ENCODE measurements at places on chromosomes 6 and 20. TPM values are rescaled to one million over a fixed set of nuclear protein-coding genes. Genes with fewer than 3 reads are reported as not detected.

TUBB1 gene
- not detected for total RNA-seq

DNA sequence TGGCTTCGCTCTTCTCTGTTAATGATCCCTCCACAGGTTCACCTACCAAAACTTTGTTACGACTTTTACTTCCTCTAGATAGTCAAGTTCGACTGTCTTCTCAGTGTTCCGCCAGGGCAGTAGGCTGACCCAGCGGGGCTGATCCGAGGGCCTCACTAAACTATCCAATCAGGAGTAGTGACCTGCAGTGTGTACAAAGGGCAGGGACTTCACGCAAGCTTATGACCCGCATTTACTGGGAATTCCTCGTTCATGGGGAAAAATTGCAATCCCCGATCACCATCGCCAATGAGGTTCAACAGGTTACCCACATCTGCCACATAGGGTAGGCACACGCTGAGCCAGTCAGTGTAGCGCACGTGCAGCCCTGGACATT, 771.4 kb upstream of the DEFB115 start:
- no peak for DNase-seq

SIRPA gene
- total RNA-seq = not detected

GRCh38 chr6:119308048-119308570, 41.5 kb downstream of the MAN1A1 start:
- DNase-seq = no peak

DNA sequence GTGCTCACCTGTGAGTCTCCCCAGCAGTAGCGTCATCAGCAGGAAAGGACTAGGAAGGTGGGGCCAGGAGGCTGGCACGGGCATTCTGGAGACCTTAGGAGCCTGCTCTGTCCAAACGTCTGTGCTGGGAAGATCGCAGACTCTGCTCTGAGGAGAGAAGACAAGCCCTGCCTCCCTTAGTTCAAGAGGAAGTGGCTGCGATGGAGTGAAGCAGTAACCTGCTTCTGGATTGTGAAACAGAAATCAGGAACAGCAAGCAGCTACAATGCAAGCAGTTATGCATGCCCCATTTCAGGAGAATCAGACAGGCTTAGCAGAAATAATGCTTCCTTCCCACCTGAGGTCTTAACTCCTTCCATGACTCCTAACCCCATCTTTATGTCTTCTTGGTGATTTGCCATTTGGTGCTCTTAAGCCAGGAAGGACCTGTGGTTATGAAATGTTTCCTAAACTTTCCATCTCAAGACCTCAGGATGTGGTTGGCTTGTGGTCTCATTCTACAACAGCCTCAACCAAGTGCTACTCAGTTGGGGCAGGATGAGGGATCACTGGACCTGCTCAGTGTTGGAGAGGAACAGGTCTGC, at the start of gene SIRPB1:
TSS of gene SIRPB1 (minus strand) at position 149 of the 584 bp plus-strand sequence. CDS start at position 84, 65 bp downstream.
- no peak for DNase-seq

DNA sequence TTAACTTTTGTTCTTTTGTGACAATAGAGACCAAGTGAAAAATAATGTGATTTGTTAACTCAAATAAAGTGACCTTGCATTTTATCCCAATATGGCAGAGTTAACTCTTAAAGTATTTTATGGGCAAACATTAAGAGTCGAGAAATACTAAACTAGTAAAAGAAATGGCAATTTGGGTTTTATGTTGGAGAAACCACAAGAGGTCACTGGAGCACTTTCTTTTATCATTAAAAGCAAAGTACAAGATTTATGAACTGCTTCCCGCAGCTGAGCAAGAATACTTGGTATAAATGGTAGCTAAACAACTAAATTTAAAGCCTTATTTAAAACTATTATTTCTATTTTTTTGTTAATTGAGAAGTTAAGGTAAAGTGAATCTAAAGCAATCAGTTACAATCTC, 33.5 kb upstream of the MCM9 start:
- no peak for DNase-seq

DNA sequence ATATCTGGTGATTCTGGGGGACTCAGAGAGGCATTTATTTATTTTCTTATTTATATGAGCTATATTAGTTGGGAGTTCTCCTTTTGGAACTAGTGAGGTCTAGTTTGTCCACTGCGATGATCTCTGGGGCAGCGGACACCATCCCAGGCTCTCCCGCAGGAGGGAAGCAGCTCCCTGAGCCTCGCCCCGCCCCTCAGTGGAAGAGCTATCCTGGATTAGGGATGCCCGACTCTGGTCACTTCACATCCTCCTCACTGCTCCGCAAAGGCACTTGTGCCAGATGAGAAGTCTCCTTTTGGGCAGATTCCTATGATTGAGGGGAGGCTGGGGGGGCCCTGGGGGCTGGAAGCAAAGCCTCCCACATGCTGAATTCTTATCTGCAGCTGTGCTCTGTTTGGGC, 3.6 kb upstream of the MAS1 start:
- DNase-seq = no peak

PACRG gene
- total RNA-seq = not detected

CTCFL gene
- not detected for total RNA-seq

SLC17A3 gene
- total RNA-seq = 1.6 TPM

- DNase-seq = no peak
Observed at GRCh38 chr6:52297433-52297832, 12.9 kb upstream of the MCM3 start.

TMC2 gene
- not detected for total RNA-seq

GRCh38 chr20:24634855-24635254, 165.4 kb downstream of the SYNDIG1 start:
- no peak for DNase-seq

GRCh38 chr6:150025201-150025917, at the start of gene RAET1L:
Gene RAET1L, minus strand, starts transcription at chr6:150025532. Its CDS starts 61 bp downstream, at chr6:150025471.
- DNase-seq = no peak

EDN1 gene
- total RNA-seq = 0.09 TPM

DNA sequence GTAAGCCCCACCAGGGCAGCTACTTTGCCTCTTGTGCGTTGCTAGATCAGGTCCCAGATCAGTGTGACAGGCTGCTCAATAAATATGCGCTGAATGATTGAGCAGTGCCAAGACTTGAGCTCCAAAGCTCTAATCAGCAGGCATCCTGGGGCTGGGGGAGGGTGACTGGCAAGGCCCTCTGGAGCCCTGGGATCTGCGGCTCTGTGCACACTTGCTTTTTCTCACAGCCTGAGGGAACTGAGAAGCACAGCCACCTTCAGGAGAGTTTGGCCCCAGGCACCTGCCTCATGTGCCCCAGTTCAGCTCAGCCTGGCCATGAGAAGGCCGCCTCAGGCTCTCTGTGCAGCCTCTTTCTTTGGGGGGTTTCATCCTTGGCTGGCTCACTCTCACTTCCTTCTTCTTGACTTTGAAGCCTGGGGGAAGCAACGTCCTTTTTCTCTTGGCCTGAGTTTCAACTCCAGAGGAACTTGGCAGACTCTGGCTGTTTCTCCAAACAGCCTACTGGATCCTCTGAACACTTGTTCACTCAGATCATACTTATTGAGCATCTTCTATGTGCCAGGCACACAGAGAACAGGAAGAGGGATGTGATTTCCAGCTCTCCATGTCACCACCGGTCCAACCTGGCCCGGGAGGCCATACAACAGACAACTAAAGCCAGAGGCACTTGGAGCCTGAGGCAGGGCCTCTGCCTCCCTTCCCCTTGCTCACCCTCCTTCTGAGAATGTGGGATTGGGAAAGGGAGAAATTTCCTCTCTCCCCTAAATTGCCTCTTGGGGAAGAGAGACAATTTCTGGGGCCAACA, 114.0 kb downstream of the VEGFA start:
- DNase-seq = no peak

- no peak for DNase-seq
Observed at GRCh38 chr20:8943631-8944030, 125.3 kb upstream of the PLCB4 start.

DNA sequence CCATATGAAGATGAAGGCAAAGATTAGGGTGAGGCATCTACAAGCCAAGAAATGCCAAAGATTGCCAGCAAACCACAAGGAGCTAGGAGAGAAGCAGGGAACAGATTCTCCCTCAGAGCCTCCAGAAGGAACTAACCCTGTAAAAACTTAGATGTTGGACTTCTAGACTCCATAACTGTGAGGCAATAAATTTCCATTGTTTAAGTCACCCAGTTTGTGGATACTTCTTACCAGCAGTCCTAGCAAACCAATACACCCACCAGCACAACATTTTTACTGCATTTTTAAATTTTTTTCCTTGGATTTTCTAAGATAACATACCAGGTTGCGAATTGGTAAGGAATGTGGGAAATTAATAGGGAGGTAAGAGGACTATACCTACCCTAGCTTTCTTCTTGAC, 47.8 kb upstream of the EYA4 start:
- DNase-seq = no peak

DNA sequence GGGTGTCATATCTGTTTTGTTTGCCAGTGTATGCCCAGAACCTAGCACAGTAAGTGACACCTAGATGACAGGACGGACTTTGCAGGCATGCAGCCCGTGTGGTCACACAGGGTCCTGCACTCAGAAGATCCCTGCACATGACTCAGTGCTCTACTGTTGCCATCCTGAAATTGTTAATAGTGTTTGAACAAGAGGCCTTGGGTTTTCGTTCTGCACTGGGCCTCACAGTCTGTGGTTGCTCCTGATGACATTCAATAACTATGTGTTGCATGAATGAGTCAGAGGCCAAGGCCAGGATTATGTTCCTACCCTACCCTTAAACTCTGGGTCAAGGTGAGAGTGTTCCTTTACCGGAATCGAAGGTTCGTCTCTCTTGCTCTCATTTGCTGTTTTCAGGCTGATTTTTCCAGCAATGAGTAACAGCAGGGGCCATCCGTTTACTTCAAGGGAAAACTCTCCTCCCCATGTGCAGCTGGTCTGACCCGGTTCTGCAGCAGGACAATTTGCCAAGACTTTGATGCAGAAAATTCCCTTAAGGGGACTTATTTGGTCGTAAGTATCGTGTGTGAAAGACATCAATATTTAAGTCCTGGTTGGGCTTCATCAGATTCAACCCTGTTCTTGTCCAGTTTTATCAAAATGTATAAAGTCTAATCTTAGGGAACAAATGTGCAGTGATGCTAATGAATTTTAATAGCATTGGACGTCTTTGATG, 13.0 kb upstream of the PFDN4 start:
- DNase-seq = no peak

RSPO3 gene
- not detected for total RNA-seq

DNA sequence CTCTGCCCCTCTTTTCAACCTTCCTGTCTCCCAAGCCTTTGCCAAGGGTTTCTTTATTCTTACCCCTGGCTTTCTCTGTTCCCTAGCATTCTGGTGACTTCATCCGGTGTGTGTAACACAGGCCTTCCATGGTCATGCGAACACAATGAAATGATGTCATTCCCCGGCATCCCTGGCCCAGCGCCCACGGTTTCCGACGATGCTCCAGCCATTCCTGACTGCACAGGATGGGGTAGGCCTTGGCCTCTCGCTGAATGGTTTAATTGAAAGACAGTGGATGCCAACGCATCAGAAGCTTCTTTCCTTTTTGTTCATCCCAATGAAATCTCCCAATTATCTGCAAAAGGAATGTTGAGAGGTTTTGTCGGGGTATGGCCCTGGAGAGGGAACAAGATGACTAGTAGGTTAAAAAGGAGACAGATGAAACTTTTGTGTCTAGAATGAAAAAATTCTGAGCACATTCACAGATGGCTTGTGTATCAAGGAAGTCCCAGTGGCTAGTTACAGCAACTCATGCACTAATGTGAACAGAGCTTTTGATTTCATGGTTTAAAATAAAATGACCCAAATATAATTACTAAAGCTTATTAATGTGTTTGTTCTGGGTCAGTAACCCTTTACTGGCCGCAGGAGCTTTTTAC, 655.0 kb downstream of the QKI start:
- DNase-seq = no peak

DNA sequence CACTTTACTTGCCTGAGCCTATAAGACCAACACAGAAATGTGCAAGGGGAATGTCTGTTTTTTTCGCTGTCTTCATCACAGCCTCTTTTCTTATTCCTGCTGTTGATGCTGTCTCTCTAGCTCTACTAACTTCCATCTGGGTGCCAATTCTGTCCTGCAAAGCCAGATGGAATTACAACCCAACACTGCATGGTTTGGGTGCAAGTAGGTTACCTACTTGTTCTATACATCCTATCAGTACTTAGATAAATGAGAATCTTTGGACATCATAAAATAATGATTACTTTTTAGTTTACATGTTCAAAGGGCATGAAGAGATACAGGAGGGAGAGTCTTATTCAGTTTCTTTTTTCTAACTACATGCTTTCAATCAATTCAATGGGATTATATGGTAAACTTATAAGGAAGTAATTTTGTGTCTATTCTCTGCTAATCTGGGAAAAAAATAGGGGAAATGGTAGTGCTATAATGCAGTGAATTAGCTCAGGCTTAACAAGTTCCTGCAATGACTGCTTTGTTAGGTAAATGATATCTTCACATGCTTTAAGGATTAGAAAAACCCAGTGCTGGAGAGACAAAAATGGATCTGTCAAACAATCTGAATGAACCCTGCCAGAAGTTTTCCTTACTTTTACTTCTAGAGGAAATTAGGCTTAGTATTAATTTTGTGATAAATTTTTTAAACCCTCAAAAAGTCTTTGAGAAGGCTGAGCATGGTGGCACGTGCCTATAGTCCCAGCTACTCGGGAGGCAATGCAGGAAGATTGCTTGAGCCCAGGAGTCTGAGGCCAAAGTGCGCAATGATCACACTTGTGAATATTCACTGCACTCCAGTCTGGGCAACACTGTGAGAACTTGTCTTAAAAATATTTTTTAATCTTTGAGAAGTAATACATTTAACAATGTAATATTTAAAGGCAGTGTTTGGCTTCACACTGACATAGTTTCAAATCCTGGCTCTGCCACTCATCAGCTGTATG, 86.5 kb upstream of the E2F3 start:
- DNase-seq = no peak

GRCh38 chr6:393391-394221, 2.1 kb downstream of the IRF4 start:
- no peak for DNase-seq

DNA sequence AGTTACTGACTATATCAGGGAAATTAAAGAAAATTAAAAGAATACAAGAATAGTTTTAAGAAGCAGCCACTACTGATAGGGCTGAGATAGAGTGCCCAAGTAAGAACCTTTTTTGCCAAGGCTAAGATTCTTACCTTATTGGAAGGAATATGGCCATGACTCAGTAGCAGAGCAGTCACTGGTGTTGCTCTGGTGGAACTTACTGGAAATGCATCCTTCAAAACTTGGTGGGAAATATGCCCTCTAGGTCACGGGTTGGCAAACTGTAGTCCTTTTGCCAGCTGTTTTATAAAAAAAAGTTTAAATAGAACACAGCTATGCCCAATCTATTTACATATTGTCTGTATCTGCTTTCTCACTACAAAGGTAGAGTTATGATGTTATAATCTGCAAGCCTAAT, 6.0 kb downstream of the HSF2 start:
- DNase-seq = no peak
